ENCODE measurements at places on chromosomes 3 and 15.

GRCh38 chr15:89019436-89019835 is 68.8 kb upstream of the ABHD2 start:
- no peak for DNase-seq

DNA sequence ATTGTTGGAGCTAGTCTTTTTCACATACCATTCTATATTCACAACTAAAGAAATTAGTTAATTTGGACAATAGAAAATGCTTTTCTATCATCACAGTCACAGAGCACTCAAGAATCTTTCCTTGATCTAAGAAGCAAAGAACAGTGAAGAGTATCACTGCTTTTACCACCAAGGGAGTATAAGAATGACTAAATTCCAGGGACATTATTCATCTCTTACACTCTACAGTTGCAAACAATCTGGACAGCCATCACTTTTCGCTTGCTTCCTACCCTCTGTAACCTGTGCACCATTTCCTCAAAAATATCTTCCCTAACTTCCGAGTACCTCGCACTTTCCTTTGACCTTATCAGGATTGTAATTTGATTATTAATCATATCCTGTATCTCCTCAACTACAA is 359.5 kb upstream of the TMCO5A start:
- DNase-seq, result no peak

DNA sequence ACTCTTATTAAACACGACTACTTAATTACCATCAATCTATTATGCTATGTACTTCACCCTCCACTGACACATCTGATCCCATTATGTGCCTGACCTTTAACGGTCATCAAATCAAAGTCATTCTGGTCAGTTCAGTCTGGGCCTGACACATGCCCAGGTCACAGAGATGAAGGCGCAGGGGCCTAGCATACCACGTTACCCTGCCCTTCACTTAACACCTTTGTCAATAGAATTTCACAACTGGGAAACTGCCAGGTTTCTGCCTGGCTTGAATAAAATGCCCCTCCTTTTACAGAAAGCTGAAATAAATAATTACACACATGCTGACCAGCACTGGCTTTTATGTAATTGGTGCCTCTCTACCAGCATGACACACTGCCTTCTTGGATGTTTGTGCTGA is 39.5 kb downstream of the MECOM start:
- no peak for DNase-seq

- DNase-seq, result no peak
These were observed 185.8 kb upstream of the PRICKLE2 start for GRCh38 chr3:64411101-64411500.

GRCh38 chr15:73571346-73571745 is 61.8 kb downstream of the NPTN start:
- no peak for DNase-seq

GRCh38 chr3:9324944-9325343 is 37.9 kb upstream of the THUMPD3 start:
- no peak for DNase-seq

GRCh38 chr3:45167011-45167911 is 21.1 kb upstream of the CDCP1 start:
- peak; percentile 71 for DNase-seq

- no peak for DNase-seq
These were observed 66.6 kb downstream of the CLDN11 start for GRCh38 chr3:170485294-170485693.

GRCh38 chr15:67685008-67685599 is 140.2 kb upstream of the SKOR1 start:
- no peak for DNase-seq

DNA sequence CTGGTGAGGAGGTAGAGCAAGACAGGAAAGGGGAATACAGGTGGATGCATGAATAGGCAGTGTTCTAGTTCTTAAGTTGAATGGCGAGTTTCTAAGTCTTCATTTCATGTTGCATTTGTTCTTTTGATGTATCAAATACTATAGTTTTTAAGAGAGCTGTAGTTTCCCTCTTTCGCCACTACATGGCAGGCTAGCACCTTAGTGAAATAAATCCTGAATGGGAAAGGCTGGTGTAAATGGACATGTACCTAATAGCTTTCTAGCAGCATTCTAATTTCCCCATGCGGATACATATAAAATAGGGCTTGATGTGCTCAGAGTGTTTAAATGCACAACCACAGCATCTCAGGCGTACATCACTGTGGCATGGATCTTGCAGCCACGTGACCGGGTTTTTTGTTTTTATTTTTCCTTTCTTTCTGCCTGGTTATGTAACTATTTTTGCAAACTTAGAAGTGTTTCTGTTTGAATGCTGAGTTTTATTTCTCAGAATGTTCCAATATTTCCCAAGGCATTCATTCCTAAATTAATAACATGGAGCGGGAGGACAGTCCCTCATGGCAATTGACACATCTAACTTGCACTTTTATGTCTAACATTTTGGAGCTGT is 23.5 kb upstream of the CLN6 start:
- no peak for DNase-seq

DNA sequence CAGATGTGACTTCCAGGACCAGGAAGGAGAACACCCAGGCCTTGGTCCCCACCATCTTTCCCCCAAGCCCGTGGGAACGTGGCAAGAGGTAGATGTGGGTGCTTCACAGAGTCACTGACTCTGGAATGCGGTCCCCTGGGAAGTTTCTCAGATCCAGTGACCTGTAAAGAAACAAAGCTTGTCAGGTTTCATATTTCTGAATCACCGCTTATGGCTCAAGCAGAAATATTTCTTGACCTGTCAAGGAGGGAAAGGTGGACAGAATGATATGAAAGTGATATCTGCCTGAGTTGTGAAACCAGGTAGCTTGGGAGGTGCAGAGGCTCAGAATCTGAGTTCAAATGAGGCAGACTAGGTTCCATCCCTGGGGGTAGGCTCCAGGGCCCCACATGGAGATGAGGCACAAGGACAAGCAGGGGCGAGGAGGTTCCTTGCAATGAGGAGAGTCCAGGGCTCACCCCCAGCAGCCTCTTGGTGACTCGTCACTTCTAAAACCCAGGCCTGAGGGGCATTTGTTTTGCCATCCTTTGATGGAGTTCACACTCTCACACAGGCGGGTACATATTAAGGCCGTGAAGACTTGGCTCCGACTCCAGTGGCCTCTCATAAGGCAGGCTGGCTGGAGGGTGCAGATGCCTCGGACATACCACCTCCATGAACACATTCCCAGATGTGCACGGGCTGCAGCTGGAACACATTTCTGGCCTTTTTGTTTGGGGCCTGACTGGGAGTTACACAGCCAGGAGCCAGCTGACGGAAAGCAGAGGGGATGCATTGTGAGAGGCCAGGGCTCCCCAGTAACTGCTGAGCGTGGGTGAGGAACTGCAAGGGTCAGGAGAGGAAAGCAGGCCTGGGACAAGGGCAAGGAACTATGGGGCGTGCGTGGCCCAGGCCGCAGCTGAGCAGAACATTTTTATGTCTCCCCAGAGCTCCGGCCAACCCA is 1.3 kb downstream of the CILP start:
- DNase-seq, result no peak

- no peak for DNase-seq
These were observed 110.6 kb downstream of the MAGI1 start for GRCh38 chr3:65928110-65928509.

GRCh38 chr15:61659566-61660190 is 400.6 kb downstream of the VPS13C start:
- DNase-seq, result no peak

DNA sequence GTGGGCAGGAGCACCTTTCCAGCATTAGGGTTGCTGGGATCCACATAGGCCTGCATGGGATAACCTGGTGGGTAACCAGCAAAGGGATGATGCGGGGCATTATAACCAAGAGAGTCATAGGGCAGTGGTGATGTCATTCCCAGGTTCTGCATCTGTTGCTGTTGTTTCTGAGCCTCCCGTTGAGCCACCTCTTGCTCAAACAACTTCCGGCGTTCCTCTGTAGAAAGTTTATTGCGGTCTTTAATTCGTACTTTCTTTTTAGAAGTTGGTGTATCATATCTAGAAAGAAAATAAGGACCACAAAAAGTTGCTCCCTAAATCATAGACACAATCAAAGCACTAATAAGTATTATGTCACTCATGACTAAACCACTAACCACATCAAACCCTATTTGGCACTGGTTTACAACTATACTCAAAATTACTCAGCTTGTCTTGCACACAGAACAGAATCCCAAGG is 77.8 kb downstream of the NBEAL2 start:
- peak; percentile 13 for DNase-seq

DNA sequence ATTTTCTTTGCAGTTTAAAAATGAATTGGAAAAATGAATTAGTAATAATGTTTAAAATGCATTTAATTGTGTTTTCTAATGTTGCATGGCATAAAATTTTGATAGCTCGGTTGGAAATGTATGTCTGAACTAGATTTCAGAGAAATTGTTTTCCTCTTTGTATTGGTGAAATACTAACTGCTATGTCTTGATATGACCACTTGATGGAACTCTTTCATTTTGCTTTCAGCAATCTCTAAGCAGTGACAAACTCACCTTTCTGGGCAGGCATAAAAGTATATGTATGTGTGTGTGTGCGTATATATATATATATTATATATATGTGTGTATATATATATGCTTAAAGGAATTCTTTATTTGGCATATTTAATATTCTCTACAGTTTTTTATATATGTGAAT is 239.3 kb upstream of the ZNF717 start:
- no peak for DNase-seq

- no peak for DNase-seq
These were observed 157.2 kb downstream of the RPLP1 start for GRCh38 chr15:69609776-69610175.

DNA sequence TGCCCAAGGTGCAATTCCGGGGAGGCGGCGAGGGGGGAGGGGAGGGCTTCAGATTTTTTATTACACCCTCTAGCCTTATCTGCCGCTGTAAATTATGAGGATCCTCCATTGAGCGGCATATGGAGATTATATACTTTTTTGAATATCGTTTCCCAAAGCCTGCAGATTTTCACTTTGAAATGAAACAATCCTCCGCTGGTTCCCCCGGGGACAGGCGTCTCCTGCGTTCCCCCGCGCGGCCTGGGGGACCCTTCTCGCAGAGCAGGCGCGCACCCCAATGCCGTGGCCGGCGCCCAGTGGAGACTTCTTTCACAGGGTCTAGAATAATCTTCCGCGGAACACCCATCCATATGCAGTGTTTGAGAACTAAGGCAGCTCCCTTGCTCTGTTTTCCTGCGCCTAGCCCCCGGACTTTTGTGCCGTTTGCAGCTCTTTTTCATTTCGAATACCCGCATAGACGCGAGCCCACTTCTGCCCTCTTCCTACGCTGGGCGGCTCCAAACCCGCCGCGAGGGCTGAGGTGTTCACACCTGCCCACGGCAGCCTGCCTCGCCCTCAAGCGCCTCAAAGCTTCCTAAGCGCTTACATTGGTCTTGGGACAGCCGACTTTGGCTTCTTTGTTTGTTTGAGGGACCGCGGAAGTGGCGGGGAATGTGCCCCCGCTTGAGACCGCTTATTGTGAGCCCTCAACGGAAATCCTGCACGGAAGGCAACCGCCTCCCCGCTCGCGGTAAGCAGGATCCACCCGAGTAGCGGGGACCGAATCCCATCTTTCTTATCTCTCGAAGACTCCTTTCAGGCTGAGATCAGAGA is 7.5 kb downstream of the SOX14 start:
- DNase-seq, result no peak

DNA sequence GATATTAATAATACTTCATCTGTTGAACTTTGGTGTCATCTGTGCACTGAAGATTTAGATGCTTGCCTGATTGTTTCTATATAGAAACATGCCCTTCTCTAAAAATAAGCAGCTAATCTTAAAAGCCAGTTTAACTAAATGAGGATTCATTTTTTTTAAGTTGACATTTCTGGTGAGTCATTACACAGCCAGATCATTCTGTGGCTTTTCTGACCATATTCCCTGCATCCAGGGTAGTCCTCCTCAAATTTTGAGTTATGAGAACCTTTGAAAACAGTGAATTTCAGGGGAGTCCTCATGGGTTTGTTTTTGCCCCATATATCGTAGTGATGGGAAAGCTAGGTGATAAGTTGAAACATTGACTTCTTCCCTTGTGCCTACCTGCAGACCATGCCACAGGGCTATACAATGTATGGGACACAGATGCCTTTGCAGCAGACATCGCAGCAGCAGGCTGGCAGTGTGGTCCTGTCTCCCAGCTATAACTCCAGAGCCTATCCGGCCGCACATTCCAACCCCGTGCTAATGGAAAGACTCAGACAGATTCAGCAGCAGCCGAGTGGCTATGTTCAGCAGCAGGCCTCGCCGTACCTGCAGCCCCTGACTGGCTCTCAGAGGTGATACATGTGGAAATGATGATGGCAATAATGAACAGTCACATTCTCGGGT is 26.5 kb upstream of the P2RY12 start:
- DNase-seq, result no peak

GRCh38 chr15:77607894-77608261 is 24.8 kb downstream of the LINGO1 start:
- no peak for DNase-seq

GRCh38 chr3:111862415-111862814 is 3.4 kb downstream of the PHLDB2 start:
- no peak for DNase-seq

- no peak for DNase-seq
These were observed 46.9 kb downstream of the PIK3R4 start for GRCh38 chr3:130699765-130700164.

DNA sequence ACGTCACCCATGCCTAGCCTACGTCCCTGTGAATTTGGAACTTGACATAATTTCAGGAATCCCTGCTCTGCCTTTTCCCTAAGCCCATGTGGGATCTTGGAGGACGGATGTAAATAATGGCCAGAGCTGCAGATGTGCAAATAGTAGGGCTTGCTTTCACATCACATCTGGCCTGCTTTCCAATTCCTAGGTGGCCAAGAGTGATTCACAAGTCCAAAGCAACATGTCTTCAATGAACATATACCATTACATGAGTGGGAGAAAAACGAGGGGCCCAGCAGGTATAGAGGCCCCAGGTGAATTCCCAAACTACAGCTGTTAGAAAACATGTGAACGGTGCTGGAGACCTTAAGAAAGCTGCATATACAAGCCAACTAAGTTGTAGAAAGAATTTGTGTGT is 214.6 kb downstream of the MAGI1 start:
- DNase-seq, result no peak

GRCh38 chr3:144665567-144666053 is 694.0 kb downstream of the DIPK2A start:
- no peak for DNase-seq

DNA sequence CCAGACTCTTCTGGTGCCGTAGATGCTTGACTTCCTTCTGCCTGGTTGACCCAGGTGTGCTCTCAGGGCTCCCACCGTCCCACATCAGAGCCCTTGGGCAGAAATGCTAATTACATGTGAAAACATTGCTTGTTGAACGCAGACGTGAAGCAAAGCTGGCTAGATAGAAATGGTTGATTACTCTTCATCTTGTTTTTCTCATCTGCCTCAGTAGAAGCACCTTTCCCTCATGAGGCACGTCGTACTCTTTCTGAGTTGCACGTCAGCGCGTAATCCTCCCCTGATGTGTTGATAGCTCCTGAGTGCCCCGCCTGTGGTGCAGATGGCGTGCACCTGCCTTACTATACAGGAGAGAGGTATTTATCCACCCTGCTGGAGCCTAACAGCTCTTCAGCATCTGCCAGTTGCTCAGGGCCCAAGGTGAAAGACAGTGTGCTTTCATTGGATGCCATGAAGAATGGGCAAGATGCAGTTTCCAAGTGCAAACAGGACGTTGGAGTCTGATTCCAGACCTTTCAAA is 18.1 kb downstream of the MAP6D1 start:
- no peak for DNase-seq

GRCh38 chr15:30953731-30954378 is 37.6 kb downstream of the MTMR10 start:
- DNase-seq, result no peak
